G401 (cell line): ENCODE measurements at places on chromosomes 12 and 14.

- no peak for DNase-seq
Measured at GRCh38 chr12:64522316-64522715, 70.4 kb downstream of the TBK1 start.

DNA sequence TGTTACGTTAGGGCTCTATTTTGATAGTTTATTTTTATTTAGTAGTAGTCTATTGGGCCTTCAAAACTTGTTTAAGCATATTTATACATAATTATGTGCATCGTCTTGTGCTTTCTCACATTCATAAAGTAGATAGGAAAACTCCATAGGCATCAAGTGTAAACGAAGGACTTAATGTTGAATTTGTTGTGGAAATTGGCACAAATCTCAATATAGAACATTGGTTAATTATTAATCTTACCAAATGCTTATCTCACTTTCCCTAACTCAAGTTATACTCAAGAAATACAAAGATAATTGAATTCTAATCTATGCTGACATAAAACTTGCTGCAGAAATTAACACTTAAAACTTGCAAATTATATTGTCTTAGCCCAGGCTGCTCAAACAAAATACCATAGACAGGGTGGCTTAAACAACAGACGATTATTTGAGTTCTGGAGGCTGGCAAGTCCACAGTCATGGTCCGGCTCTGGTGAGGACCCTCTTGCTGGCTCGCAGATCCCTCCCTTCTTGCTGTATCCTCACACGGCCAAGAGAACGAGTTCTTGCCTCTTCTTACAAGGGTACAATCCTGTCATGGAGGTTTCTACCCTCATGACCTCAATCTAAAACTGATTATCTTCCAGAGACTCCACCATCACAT is 18.8 kb downstream of the STYX start:
- DNase-seq, result no peak

DNA sequence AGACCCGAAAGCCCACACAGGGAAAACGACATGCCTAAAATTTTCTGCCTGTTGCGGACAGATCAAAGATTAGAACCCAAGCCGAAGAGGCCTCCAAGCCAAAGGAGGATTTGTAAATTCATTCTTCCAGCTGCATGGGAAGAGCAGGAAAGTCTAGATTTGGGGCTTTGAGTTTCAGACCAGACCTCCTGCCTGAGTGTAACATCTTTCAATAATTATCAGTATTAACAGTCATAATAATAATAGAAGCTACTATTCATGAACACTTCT is 1.7 kb upstream of the HSPB8 start:
- no peak for DNase-seq

GRCh38 chr12:116977465-116978380 is 67.0 kb downstream of the FBXW8 start:
- DNase-seq, result no peak

- DNase-seq, result no peak
Measured at GRCh38 chr12:132554845-132555630, 55.3 kb downstream of the LRCOL1 start.

DNA sequence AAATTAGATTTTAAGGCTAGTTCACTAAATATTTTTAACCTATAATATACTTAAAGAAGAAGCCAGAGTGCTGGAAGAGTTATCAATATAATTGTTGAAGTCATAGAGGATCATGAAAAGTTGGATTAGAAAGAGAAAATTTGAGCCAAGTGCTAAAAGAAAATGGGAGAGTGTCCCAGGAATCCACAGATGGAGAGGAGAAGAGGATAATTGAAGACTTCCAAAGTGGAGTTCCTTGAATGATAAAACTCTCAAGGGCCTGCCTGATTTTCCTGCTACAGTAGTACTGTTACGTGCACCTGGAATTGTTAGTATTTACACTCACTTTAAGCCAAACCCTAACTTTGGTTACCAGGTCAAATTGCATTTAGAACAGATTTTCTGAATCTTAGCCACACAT is 113.2 kb downstream of the MSRB3 start:
- DNase-seq, result no peak

- no peak for DNase-seq
Measured at GRCh38 chr14:49816844-49817243, 35.7 kb downstream of the NEMF start.

GRCh38 chr14:100692859-100693558 is 33.7 kb upstream of the DLK1 start:
- no peak for DNase-seq
